ENCODE measurements at places on chromosomes 3 and 15. TPM values are rescaled to one million over a fixed set of nuclear protein-coding genes. Genes with fewer than 3 reads are reported as not detected.

GRCh38 chr3:108406661-108407206 is 103.7 kb downstream of the MYH15 start:
- no peak overlapping the region for H3K27ac ChIP-seq
- H3K36me3 ChIP-seq: no peaks in the 10 kb centered on the region
- peaks cover 1% of the 10 kb centered on the region for H3K4me1 ChIP-seq
- no peak overlapping the region for H3K4me3 ChIP-seq

- H3K4me3 ChIP-seq: no peak overlapping the region
- no peak for DNase-seq
- no peaks in the 10 kb centered on the region for H3K27me3 ChIP-seq
- H3K27ac ChIP-seq: no peak overlapping the region
- H3K36me3 ChIP-seq: no peaks in the 10 kb centered on the region
- H3K4me1 ChIP-seq: peaks cover 1% of the 10 kb centered on the region
Observed at GRCh38 chr3:72036899-72037298, 252.0 kb upstream of the PROK2 start.

GRCh38 chr15:63495780-63496488 is 8.5 kb upstream of the USP3 start:
- no peaks in the 10 kb centered on the region for H3K27me3 ChIP-seq
- no peak overlapping the region for H3K27ac ChIP-seq
- peaks cover 3% of the 10 kb centered on the region for H3K4me1 ChIP-seq
- DNase-seq: no peak
- H3K4me3 ChIP-seq: no peak overlapping the region
- no peaks in the 10 kb centered on the region for H3K36me3 ChIP-seq

- H3K4me1 ChIP-seq: no peaks in the 10 kb centered on the region
Observed at GRCh38 chr3:31354373-31354772, 178.4 kb upstream of the STT3B start.

PLA2G4E gene
- polyA plus RNA-seq: 0.02 TPM

DNA sequence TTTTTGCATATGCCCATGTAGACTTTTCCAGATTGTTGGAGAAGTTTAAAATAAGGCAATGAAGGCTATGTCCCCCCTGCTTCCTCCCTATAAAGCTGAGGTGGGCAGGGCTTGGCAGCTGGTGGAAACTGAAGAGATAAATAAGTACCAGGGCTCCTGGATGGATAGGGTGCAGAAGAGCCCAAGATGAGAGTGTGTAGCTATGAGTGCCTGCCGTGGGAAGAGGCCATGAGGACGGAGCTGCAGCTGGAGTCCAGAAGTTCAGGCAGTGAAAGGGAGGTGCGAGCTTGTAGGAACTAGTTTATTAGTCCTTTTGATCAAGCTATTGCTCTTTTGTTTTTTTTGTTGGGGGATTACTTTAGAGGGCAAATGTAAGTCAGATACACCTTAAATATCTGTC is 52.4 kb downstream of the PHLDB2 start:
- DNase-seq: no peak
- H3K36me3 ChIP-seq: no peaks in the 10 kb centered on the region

RASL12 gene
- 19.1 TPM for polyA plus RNA-seq

GRCh38 chr15:63107895-63108546 is 13.6 kb upstream of the LACTB start:
- peak; percentile 63 for DNase-seq
- no peak overlapping the region for H3K27ac ChIP-seq
- no peak overlapping the region for H3K4me3 ChIP-seq
- no peaks in the 10 kb centered on the region for H3K36me3 ChIP-seq
- H3K27me3 ChIP-seq: no peaks in the 10 kb centered on the region
- H3K4me1 ChIP-seq: no peaks in the 10 kb centered on the region

CPNE9 gene
- polyA plus RNA-seq: not detected

DNA sequence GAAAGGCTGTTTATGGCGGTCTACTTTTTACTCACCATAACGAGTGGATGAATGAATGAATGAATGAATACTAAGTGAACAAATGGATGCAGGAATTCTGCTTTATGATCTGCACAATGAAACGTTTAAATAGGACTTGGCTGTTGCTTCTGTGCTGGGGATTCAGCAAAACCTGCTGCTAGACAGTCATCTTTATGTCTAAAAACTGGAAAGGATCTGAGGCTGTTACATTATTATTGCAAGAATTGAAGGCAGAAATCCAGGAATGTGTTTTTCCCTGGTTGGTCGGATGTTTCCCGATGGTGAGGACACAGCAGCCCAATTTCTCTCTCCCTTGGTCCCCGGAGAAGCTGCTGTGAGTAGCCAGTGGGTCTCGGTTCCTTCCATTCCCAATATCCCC is 94.2 kb downstream of the GABRG3 start:
- H3K36me3 ChIP-seq: no peaks in the 10 kb centered on the region
- H3K27ac ChIP-seq: no peak overlapping the region

DNA sequence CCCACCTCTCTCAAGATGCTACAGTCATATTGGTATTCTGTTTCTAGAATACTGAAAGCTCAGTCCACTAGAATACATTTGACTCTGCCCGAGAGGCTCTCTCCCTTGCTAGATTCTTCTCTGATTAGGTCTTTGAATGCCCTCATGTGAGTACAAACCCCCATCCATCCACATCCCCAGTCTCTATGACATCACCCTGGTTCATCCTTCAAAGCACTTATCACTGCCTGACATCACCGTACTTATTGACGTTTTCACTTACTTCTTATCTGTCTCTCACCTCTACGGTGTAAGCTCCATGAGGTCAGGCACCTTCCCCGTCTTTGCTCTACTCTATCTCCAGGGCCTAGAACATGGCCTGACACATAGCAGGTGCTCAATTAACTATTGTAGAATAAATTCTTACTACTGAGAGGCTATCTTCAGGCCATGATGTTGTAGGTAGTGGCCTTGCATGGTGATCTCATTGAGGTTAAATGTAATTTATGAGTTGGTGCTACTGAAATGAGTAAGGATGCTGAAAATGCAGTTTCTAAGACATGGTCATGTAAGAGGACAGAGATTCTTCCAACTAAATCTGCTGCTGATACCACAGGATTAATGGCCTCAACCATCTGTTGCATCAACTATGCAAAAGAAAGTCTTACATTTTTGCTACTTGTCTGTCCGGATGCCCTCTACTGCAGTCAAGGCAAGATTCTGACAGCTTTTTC is 26.8 kb downstream of the EOGT start:
- H3K4me1 ChIP-seq: no peaks in the 10 kb centered on the region
- no peaks in the 10 kb centered on the region for H3K27me3 ChIP-seq
- H3K36me3 ChIP-seq: no peaks in the 10 kb centered on the region
- H3K27ac ChIP-seq: no peak overlapping the region
- H3K4me3 ChIP-seq: no peak overlapping the region

Measured in ovary (tissue), 10 donors.